ENCODE measurements at places on chromosomes 1 and 21.

GRCh38 chr1:7493711-7494454 lies 277.2 kb upstream of the VAMP3 start:
- no peak overlapping the region for H3K27ac ChIP-seq
- H3K27me3 ChIP-seq: no peaks in the 10 kb centered on the region

GRCh38 chr1:21664806-21665588 lies 4.2 kb downstream of the RAP1GAP start:
- H3K4me1 ChIP-seq: peaks cover 17% of the 10 kb centered on the region
- DNase-seq: no peak
- no peak overlapping the region for H3K27ac ChIP-seq

GRCh38 chr21:44065428-44065827 lies 41.8 kb upstream of the PWP2 start:
- no peak overlapping the region for H3K4me3 ChIP-seq
- H3K27me3 ChIP-seq: peaks cover 3% of the 10 kb centered on the region
- no peaks in the 10 kb centered on the region for H3K4me1 ChIP-seq

DNA sequence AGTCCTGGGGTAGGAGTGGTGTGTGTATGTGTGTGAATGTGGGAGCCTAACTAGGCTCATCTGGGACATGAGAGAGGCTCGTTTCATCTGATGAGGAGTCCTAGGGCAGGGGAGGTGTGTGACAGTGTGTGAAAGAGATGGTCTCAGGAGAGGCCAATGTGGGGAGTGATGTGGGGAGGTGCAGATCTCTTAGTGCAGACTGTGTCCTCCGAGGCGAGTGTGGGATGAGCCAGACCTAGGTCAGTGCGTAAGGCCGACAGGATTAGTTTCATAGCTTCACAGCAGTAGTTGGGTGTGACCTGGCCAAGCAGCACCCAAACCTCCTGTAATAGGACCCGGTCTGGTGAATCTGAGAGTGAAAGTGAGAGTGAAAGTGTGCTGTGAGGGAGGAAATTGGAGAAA lies 94.7 kb downstream of the LIPI start:
- peaks cover 4% of the 10 kb centered on the region for H3K27me3 ChIP-seq
- H3K27ac ChIP-seq: no peak overlapping the region
- no peak for DNase-seq
- H3K4me3 ChIP-seq: no peak overlapping the region

GRCh38 chr1:46254668-46255067 lies 7.1 kb downstream of the RAD54L start:
- no peaks in the 10 kb centered on the region for H3K27me3 ChIP-seq
- no peak overlapping the region for H3K4me3 ChIP-seq
- no peak overlapping the region for H3K27ac ChIP-seq
- DNase-seq: no peak
- peaks cover 17% of the 10 kb centered on the region for H3K4me1 ChIP-seq
- H3K36me3 ChIP-seq: no peaks in the 10 kb centered on the region

GRCh38 chr1:99636647-99637175 lies 9.2 kb upstream of the PALMD start:
- H3K27me3 ChIP-seq: no peaks in the 10 kb centered on the region
- H3K4me1 ChIP-seq: no peaks in the 10 kb centered on the region
- no peak for DNase-seq
- H3K27ac ChIP-seq: no peak overlapping the region
- no peak overlapping the region for H3K4me3 ChIP-seq

DNA sequence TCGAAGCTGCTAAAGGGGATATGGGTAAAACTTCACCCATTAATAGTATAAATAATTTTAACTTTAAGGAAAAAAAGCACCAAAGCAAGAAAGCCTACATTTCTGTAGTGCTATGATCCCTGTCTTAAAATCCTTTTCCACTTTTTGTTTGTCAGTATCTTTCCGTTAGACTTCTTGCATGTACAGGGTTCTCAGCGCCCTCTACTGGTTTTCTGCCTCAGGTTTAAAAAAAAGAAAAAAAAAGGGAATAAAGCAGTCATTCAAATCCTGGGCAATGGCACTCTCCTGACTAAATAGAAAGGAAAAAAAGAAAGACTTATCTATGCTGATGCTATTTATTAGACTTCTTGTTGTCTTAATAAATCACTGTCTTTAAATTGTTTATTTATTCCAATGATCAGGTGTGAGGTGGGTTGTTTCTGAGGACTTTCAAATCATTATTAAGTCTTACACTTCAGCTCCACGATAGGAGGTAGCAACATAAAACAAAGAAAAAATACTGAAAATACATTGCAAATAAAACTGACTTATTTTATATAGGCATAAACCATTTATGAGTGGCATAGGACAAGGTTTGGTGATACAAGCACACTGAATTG lies 475.4 kb upstream of the NR5A2 start:
- no peaks in the 10 kb centered on the region for H3K27me3 ChIP-seq
- H3K36me3 ChIP-seq: no peaks in the 10 kb centered on the region
- H3K4me1 ChIP-seq: no peaks in the 10 kb centered on the region
- peak; percentile 63 for DNase-seq
- H3K27ac ChIP-seq: no peak overlapping the region

GRCh38 chr1:88998716-88999115 lies 6.3 kb upstream of the KYAT3 start:
- no peak overlapping the region for H3K27ac ChIP-seq
- H3K4me3 ChIP-seq: no peak overlapping the region
- H3K27me3 ChIP-seq: no peaks in the 10 kb centered on the region

- no peaks in the 10 kb centered on the region for H3K36me3 ChIP-seq
- peaks cover 27% of the 10 kb centered on the region for H3K4me1 ChIP-seq
- no peak overlapping the region for H3K4me3 ChIP-seq
- DNase-seq: no peak
- H3K27me3 ChIP-seq: peaks cover 5% of the 10 kb centered on the region
- H3K27ac ChIP-seq: no peak overlapping the region
Measured at GRCh38 chr1:93990010-93990409, 80.8 kb upstream of the GCLM start.

DNA sequence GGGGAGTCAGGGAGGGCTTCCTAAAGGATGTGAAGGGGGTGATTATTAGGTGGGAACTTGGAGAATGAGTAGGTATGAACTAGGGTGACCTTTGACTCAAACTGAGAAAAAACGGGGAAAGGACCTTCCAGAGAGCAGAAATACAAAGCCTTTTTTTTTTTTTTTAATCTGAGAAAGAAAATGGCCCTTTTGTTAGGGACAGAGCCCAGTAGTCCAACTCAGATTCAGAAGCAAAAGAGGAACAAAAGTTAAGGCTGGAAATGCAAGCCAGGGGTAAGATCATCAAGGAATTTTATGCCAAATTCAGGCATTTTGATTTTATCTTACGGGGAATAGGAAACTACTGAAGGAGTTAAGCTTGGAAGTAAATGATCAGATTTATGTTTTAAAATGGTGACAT lies 96.0 kb upstream of the SMYD2 start:
- no peaks in the 10 kb centered on the region for H3K36me3 ChIP-seq
- peaks cover 4% of the 10 kb centered on the region for H3K4me1 ChIP-seq
- H3K27me3 ChIP-seq: peaks cover 30% of the 10 kb centered on the region
- DNase-seq: no peak
- H3K4me3 ChIP-seq: no peak overlapping the region

DNA sequence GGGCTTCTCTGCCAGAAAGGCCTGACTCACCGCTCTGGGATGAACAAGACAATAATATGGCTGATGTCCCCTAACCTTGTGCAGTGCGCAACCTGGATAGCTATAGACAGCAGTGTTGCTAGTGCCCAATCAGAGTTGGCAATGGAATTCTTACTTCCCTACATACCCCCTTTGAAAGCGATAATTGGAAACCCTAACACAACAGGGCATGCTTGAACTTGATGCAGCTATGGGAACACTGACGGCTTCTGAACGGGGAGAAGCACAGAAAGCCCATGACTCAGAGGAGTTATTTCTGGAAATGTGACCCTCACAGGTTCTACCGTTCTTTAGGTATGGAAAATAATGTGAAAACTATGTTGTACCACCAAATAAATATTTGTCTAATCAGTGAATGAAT lies 200.6 kb downstream of the TRABD2B start:
- no peak overlapping the region for H3K4me3 ChIP-seq
- H3K27me3 ChIP-seq: peaks cover 3% of the 10 kb centered on the region
- H3K36me3 ChIP-seq: no peaks in the 10 kb centered on the region
- DNase-seq: no peak
- no peak overlapping the region for H3K27ac ChIP-seq

GRCh38 chr1:107533436-107533835 lies 392.6 kb downstream of the NTNG1 start:
- H3K4me1 ChIP-seq: no peaks in the 10 kb centered on the region
- no peak for DNase-seq
- H3K27me3 ChIP-seq: no peaks in the 10 kb centered on the region

GRCh38 chr1:235225299-235225698 lies 64.2 kb upstream of the RBM34 start:
- no peaks in the 10 kb centered on the region for H3K27me3 ChIP-seq
- H3K36me3 ChIP-seq: peaks cover 16% of the 10 kb centered on the region
- DNase-seq: no peak
- peaks cover 6% of the 10 kb centered on the region for H3K4me1 ChIP-seq
- H3K27ac ChIP-seq: no peak overlapping the region
- no peak overlapping the region for H3K4me3 ChIP-seq

DNA sequence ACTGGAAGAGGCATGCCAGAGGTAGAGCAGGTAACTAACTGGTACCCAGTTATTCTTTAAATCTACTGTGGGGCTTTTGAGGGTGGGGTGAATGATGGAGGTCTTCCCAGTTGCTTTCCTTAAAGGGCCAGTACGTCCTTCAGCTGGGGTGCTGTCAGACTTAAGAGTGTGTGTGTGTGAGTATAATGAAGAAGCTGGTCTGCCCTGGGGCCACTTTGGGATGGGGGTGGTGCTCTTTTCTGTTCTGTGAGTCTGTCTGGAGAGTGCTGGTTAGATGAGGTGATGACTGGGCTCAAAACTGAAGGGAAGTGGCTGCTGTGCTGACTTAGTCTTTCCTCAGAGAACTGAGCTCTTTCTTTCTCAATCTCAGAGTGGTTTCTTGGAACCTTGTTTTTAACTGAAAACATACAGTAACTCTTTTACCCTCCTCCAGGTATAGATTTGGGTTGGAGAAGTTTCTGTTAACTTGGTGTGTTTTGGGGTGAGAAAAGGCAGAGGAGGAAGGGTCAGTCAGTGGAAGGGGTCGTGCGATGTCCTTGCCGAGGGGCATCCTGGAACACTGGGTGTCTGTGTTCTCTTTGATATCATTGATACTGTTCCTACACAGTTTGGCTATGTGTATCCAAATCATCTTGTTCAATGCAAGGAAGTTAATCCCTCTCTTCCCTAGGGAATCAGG lies 746 bp downstream of the MACF1 start:
- H3K27ac ChIP-seq: peak overlapping the region; percentile 95
- peak; percentile 88 for DNase-seq
- peaks cover 69% of the 10 kb centered on the region for H3K4me1 ChIP-seq
- peaks cover 1% of the 10 kb centered on the region for H3K27me3 ChIP-seq
- peaks cover 23% of the 10 kb centered on the region for H3K36me3 ChIP-seq

GRCh38 chr1:96206451-96206850 lies 515.1 kb upstream of the PTBP2 start:
- H3K27ac ChIP-seq: no peak overlapping the region

DNA sequence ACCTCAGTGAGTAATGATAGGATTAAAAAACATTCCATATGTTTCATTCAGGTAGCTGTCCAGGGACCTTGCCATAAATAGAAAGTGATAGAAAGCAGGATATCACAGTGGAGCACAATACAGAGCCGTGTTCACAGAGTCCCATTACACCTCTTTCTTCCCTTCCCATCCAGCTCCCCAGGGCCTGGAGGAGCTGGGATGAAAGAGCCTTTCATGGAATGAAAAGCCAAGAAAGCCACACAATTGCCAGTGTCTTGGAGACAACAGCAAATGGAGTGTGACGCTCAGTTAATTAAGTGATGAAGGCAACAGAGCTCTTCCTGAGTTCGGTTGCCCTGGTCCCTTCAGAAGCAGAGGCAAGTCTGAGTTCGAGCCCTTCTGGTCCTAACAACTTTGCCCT lies 387.3 kb upstream of the PLXNA2 start:
- no peak overlapping the region for H3K4me3 ChIP-seq
- H3K36me3 ChIP-seq: no peaks in the 10 kb centered on the region
- H3K4me1 ChIP-seq: no peaks in the 10 kb centered on the region
- DNase-seq: no peak
- peaks cover 2% of the 10 kb centered on the region for H3K27me3 ChIP-seq

DNA sequence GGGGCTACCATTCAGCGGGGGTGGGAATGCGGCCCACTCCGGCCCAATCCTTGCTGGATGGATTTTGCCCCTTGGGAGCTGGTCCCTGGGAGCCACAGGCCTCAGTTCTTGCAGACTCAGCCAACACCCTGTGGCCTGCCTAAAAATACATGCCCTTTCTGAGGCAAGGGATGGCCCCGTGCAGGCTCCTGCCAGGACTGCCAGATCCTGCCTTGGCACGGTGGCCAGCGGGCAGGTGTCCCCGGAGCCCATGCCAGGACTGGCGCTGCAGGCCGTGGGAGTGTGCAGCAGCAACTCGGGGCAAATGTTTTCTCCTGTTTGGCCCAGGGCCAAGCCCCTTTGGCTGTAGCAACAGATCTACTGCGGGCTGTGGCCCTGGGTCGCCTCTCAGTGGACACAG lies 1.6 kb upstream of the PANK4 start:
- H3K27ac ChIP-seq: no peak overlapping the region
- H3K4me1 ChIP-seq: peaks cover 44% of the 10 kb centered on the region
- DNase-seq: no peak
- no peak overlapping the region for H3K4me3 ChIP-seq

DNA sequence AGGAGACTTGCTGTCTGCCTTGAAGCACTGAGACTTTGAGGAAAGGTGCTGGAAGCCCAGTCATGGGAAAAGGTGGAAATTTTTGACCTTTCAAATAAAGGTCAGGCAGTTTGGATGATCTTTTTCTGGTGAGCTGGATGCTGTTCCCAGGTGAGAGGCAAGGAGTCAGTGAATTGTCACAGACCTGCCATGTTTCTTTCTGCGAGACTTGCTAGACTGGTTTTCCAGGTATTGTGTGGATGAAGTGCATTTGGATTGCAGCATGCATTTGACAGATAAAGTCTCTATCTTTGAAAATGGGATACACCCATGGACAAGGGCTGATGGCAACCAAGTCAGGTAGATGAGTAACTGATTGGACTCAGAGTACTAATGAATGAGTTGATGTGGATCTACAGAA lies 65.7 kb upstream of the NHLH2 start:
- no peaks in the 10 kb centered on the region for H3K36me3 ChIP-seq
- peaks cover 5% of the 10 kb centered on the region for H3K27me3 ChIP-seq

GRCh38 chr1:47838562-47839432 lies 158.4 kb downstream of the TRABD2B start:
- no peaks in the 10 kb centered on the region for H3K36me3 ChIP-seq
- H3K4me1 ChIP-seq: no peaks in the 10 kb centered on the region
- no peak for DNase-seq
- no peak overlapping the region for H3K27ac ChIP-seq
- H3K27me3 ChIP-seq: 0 out of 2 replicates have a peak, but pooled peaks cover 3% of the 10 kb centered on the region
- H3K4me3 ChIP-seq: no peak overlapping the region

GRCh38 chr1:7535934-7536878 lies 234.9 kb upstream of the VAMP3 start:
- no peaks in the 10 kb centered on the region for H3K27me3 ChIP-seq
- DNase-seq: no peak
- H3K4me3 ChIP-seq: no peak overlapping the region

- no peak for DNase-seq
- H3K27ac ChIP-seq: peak overlapping the region; percentile 91
Measured at GRCh38 chr21:32383812-32384211, 9.0 kb downstream of the URB1 start.

DNA sequence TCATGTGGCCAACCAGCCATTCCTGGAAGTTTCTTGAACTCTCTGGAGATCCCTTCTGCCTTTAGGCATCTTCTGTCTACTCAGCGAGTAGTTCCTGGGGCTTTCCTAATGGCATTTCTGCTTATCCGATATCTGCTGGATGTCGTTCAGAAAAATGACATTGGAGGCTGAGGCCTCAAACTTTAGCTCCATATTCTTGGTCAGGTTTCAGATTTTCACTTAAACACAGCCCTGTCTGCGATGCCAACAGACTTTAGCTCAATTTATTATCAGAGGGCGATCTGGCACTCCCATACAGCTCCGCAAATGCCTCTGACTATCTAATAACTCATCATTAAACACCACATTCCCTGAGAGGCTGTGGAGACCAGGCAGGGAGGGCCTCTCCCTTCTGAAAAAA lies 46.3 kb upstream of the ETS2 start:
- H3K4me1 ChIP-seq: peaks cover 74% of the 10 kb centered on the region
- H3K36me3 ChIP-seq: no peaks in the 10 kb centered on the region
- peak; percentile 9 for DNase-seq

Measured in HFFc6 (cell line).